NCI-H2081 (cell line): ENCODE measurements at places on chromosomes 7 and 10.

- no peak for DNase-seq
These were observed 57.6 kb downstream of the VCL start for GRCh38 chr10:74055383-74056049.

GRCh38 chr10:26855186-26855585 is 5.6 kb downstream of the ABI1 start:
- DNase-seq = no peak

DNA sequence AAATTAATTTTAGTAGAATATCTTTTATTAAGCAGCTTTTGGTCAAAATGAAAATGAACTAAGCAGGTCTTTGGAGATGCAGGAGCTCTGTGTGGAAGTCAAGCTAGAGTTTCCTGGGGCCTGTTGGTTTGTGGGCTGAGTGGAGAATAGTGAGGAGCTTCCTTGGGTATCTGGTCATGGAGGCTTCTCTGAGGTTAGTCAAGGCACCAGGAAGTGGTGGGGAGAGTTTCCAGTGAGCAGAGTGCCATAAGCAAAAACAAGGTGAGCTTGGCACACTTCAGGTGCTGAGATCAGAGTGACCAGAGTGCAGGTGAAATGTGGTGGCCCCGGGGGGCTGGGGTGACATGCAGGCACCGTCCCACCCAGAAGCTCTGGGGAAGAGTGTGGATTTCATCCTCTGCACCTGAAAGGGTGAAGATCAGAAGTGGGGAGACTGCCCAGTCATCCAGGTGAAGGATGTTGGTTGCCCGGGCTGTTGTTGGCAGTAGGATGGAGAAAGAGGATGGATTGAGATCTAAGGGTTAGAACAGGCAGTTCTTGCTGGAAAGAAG is 77.4 kb downstream of the WDR37 start:
- DNase-seq = no peak

- no peak for DNase-seq
These were observed 55.0 kb downstream of the PDIA4 start for GRCh38 chr7:148973256-148973655.

DNA sequence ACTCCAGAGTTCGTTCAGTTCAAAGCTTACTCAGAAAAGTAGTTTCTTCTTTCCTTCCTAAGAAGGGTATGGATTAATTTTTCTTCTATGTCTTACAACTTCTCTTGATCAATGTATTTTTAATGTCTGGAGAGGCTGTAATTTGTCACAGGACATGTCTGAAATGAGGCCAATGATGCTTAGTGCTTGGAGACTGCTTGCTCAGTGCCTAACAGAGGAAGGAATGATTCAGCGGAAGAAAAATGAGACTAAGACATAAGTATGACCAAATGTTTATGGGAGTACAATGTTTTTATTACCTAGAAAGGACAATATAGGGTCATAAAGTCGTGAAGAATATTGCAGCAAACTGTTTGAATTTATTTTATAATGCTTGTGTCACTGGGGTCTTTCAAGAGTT is 43.3 kb downstream of the GPR37 start:
- no peak for DNase-seq

GRCh38 chr7:5408777-5409176 is 14.9 kb downstream of the TNRC18 start:
- DNase-seq = no peak

DNA sequence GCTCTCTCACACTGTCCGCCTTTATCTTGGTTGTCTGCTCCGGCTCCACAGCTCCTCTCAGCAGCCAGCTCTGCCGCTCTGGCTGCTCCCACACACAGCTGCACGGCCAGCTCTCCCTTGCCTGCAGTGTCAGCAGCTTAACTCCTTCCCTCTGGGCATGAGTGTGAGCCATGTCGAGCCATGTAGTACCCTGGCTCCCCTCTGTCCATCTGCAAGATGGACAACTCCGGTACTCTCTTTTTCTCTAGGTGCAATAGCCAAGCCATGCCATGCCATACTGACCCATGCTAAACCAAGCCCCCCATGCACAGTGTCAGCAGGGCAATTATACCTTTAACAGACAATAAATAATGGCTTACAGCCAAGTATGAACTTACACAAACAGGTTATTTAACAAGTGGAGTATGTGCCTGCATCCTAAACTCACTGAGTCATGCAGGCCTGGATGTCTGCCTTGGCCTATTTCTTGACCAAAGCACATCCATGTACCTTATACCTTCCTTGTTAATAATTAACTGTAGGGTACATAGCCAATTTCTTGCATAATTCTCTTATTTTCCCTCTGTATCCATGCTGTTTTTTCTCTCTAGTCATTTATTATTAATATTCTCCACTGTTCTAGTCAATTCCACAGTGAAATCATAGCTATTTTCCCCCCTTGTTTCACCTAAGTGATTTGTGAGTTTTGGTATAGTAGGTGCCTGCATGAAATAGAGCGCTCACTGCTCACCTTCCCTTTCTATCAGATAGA is 170.9 kb downstream of the CDK14 start:
- peak; percentile 11 for DNase-seq

DNA sequence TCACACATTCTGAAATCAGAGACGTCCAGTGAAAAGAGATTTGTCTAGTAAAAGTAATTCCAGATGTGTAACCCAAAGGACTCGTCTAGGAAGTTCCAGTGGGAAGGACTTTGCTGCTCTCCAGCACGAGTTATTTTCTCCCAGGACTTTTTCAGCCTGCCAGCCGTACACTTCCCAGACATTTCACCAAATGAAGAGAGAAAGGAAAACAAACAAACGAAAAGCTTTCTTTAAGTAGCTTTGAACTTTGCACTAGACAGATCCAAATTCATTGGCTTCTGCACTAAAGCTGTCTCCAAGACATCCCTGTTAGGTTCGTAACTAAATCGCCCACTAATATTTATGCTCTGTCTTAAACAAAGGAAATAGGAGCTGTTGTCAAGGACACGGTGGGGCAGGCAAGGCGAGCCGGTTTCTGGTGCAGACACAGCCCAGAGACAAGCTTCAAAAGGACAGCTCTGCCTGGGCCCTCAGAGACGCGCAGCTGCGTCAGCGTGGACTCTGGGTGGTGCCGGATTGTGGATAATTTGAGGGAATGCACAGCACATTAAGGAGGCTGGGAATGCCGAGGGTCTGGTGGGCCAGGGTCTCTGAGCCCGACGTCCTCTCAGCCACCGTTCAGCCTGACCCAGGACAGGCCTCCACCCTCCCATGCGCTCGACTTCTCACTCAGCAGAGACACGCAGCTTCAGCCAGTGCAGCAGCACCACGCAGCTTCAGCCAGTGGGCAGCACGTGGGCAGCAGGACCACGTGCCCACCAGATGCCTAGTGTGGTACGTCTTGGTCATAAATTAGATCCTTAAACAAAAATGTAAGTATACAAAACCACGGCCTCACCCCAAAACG is 64.1 kb upstream of the INSIG1 start:
- no peak for DNase-seq

GRCh38 chr10:44300666-44301649 is 83.9 kb downstream of the CXCL12 start:
- DNase-seq = no peak
